ENCODE measurements at places on chromosomes 13 and 19. TPM values are rescaled to one million over a fixed set of nuclear protein-coding genes. Genes with fewer than 3 reads are reported as not detected.

DNA sequence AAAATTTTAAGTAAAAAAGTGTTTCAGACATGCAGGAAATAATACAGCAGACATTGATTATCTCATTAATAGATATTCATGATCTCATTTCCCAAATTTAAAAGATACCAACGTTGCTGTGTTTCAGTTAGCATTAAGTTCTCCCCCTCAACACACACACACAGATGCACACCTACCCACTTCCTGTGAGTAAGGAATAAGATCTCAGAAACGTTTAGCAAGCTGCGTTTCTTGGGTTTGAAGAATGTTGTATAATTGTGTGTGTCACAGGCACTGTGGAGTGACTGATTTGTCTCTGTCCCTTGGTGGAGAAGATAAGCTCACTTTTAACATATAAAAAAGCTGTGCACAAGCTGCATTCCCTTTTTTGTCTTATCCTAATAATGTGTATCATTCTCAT lies 196.8 kb downstream of the PDS5B start:
- no peak for DNase-seq

GRCh38 chr19:28680111-28680510 lies 532.8 kb downstream of the UQCRFS1 start:
- DNase-seq = no peak

GRCh38 chr13:24694907-24695306 lies 14.7 kb downstream of the ATP12A start:
- DNase-seq = no peak

GRCh38 chr13:84366506-84366905 lies 484.2 kb upstream of the SLITRK1 start:
- no peak for DNase-seq

CYP4F2 gene
- not detected for total RNA-seq

MBD3L3 gene
- not detected for total RNA-seq

- no peak for DNase-seq
Measured at GRCh38 chr13:113117911-113118260, 4.7 kb upstream of the F10 start.

ZNF560 gene
- not detected for total RNA-seq

Data from sigmoid colon (tissue), 7 donors.